ENCODE measurements at places on chromosomes 3 and 15.

DNA sequence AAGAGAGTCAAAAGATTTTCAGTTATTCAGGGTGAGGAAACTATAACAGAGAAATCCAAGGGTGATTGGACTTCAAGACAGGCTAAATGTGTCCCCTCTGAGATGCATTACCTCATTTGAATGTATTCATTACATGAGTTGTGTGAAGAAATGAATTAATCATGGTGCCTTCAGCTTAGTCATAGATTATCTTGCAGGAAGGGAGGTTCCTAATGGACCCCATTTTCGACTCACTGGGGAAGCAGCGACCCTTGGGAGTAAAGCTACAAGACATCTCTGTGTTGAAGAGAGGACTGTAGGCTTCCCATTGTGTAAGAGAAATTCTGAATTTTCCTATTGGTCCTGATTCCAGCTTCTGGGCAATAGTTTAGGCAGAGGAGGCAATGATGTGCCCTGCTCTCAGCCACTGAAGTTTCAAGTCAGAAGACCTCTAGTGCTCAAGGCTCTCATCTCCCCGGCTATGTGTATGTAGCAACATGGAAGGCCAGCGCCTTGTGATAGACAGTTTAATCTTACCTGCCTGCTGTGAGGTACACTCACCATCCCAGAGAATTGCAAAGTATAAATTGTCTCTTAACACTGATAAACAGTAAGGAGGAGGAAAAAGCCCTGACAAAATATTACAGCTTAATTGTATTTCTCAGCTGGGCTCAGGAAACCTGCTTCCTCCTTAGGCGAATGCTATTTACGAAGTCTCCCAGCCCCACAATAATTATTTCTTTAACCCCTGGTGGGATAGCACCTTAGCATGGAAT, 133.8 kb downstream of the PDCD6IP start:
- no peaks in the 10 kb centered on the region for H3K27me3 ChIP-seq
- H3K4me1 ChIP-seq: no peaks in the 10 kb centered on the region
- no peak overlapping the region for H3K27ac ChIP-seq

DNA sequence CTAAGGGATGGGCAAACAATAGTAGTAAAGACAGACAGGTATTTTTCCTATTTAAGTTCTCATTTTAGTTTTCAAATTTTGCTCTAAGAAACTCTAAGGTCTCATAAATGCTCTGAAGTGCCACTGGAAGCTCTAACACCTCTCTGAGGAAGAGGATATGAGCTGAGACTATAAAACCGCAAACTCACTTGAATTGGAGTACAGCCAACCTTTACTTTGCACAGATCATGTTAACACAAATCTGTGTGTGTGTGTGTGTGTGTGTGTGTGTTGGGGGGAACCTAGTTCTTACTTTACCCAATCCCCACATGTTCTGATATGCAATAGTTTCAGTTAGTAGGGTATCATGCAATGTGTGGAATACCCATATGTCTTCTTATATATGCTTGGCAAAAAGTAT, 446.8 kb downstream of the CHL1 start:
- H3K27ac ChIP-seq: no peak overlapping the region
- no peaks in the 10 kb centered on the region for H3K27me3 ChIP-seq
- H3K36me3 ChIP-seq: no peaks in the 10 kb centered on the region
- no peaks in the 10 kb centered on the region for H3K4me1 ChIP-seq
- no peak overlapping the region for H3K4me3 ChIP-seq
- no peak for DNase-seq

- no peak overlapping the region for H3K27ac ChIP-seq
- H3K4me3 ChIP-seq: no peak overlapping the region
- no peaks in the 10 kb centered on the region for H3K27me3 ChIP-seq
Observed at GRCh38 chr3:150035910-150036612, 65.4 kb upstream of the PFN2 start.

- H3K27ac ChIP-seq: no peak overlapping the region
- no peak overlapping the region for H3K4me3 ChIP-seq
- no peaks in the 10 kb centered on the region for H3K36me3 ChIP-seq
- no peaks in the 10 kb centered on the region for H3K4me1 ChIP-seq
Observed at GRCh38 chr15:38600236-38600635, 35.6 kb upstream of the RASGRP1 start.

GRCh38 chr3:56725175-56725574, 42.1 kb upstream of the TASOR start:
- no peak overlapping the region for H3K27ac ChIP-seq
- H3K27me3 ChIP-seq: no peaks in the 10 kb centered on the region
- no peak overlapping the region for H3K4me3 ChIP-seq
- H3K4me1 ChIP-seq: no peaks in the 10 kb centered on the region
- no peak for DNase-seq
- H3K36me3 ChIP-seq: peaks cover 23% of the 10 kb centered on the region

- H3K4me3 ChIP-seq: no peak overlapping the region
- peaks cover 29% of the 10 kb centered on the region for H3K4me1 ChIP-seq
- H3K36me3 ChIP-seq: no peaks in the 10 kb centered on the region
- no peaks in the 10 kb centered on the region for H3K27me3 ChIP-seq
Observed at GRCh38 chr3:190077395-190078045, 43.2 kb downstream of the P3H2 start.

Measured in RWPE2 (cell line).